Activated CD4-positive, alpha-beta T cell treated with anti-CD3 and anti-CD28 coated beads, Interleukin-2, amount 50 U/mL, for 16 hours (primary cell): ENCODE measurements at places on chromosomes 7 and 10.
A peak's percentile ranks its signal among the peaks of the same experiment; 100 is the strongest.

DNA sequence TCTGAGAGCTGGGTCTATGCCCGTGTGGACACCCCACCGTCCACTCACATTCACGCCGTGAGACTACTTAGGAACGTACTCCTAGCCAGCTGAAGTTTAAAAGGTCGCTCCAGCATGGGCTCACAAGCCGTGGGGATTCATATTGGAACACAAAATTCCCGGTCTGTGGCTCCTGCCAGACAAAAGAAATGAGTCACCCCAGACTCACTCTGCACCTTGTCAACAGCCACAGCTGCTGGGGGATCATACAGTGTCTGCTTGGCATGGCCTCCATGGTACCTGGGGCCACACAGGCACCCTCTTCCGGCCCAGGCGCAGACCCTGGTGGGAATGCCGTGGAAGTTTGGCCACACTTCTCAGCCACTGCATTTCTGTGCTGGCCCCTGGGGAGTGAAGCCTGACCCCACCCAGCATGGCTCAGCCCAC lies 228.4 kb downstream of the DNAJB6 start:
- no peak for DNase-seq

DNA sequence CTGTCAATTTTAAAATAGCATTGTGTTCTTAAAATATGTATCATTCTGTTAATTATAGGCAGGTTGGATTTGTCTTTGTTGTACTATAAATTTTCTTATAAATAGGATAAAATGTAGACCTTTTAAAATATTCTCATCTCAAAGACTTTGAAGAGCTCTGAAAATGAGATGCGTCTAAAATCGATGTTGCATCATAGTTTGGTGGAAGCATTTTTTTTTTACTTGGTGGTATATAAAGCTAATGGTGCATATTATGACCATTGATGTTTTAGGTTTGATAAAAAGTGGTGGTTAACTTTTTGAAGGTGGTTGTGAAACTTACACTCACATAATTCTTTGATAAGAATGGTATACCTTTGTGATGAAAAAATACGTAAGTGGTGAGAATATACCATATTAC lies 69.1 kb downstream of the ZNRF2 start:
- no peak for DNase-seq

GRCh38 chr7:14047709-14048399 lies 58.4 kb upstream of the ETV1 start:
- no peak for DNase-seq

GRCh38 chr7:92934096-92934495 lies 97.7 kb upstream of the CDK6 start:
- no peak for DNase-seq

- DNase-seq = no peak
Measured at GRCh38 chr10:33015761-33016547, 57.9 kb upstream of the ITGB1 start.

- no peak for DNase-seq
Measured at GRCh38 chr7:15043931-15044330, 141.4 kb upstream of the DGKB start.

DNA sequence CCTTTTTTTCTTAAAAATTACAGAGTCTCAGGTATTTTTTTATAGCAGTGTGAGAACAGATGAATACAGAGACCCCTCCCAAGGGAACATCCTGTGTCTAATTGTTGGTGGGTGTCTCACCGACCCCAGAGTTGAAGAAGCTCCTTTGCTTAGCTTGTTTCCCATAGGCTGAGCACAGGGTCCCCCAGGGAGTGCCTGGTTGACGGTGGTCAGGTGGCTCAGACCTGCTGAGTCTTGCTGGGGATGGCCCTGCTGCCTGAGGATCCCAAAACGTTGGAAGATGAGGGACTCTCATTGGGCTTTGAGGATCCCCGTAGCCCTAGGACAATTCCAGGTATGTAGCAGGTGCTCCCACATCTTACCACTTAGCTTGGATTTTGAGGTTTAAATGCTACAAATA lies 19.5 kb downstream of the SCART1 start:
- DNase-seq = no peak

DNA sequence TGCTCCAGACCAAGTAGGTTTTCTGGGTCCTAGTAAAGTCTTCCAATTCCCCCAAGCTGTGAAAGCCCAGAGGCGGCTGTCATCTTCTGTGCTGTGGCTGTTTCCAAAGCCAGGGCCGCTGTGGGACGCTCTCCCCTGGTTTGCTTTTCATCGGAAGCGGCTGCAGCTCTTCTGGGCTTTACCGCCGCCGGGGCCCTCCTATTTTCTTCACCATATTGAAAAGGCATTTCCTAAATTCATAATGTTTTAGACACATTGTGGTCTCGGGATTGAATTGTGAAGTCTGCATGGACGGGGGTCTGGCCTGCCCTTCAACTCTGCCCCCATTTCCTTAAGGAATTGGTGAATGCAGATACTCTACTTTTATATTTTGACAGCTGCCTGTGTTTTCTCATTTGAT lies 551.4 kb upstream of the MGMT start:
- no peak for DNase-seq

DNA sequence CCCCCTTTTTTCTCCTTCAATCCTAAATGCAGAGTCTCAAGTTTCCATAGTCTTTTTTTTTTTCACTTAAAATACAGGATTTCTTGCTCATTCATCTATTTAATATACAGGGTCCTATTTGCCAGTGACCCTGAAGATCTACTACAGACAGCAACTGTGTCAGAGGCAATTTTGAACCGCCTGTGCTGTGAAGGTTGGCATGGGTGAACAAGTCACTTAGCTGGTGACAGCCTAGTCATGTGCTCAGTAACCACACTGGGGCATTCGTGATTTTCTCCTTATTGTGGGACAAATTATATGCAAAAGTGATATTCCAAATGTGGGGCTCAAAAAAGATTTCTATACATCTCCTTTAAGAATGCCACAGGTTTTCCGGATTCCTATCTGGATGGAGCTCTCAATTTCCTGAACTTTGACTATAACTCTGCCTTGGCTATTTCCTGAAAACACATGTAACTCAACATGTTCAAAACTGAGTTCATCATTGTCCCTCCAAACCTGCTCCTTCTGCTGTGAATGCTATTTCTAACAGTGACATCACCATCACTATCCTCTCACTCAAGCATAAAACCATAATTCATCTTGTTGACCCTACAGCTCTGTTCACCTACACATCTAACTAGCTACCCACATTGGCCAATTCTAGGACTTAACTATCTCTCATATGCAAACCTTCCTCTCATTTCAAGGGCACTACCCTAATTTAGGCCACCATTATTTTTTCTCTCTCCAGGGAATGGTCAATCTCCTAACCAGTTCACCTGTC lies 36.7 kb downstream of the CDK6 start:
- no peak for DNase-seq

DNA sequence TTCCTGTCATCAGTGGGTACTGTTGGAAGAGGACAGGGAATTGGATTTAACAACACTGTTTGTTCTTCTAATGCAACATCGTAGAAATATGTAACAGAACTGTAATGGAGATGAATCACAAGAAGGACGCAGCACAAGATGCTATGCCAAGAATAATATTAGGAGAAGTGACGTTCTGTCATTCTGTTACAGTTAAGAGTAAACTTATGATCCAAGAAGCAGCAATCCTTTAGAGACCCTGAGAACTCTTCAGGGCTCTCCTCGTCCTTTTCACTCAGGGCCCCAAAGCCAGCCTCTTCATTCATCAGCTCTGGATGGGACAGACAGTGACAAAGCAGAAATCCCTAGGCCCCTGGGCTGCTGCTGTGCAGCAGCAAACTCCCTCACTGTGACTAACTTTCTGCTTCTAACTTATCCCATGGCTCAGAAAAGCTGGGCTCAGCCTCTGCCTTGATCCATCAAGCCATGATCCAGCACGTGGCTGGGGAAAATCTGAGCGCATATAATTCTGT lies 8.7 kb upstream of the IL6 start:
- DNase-seq = no peak

GRCh38 chr10:59175538-59176240 lies 754 bp upstream of the PHYHIPL start:
- DNase-seq = no peak

DNA sequence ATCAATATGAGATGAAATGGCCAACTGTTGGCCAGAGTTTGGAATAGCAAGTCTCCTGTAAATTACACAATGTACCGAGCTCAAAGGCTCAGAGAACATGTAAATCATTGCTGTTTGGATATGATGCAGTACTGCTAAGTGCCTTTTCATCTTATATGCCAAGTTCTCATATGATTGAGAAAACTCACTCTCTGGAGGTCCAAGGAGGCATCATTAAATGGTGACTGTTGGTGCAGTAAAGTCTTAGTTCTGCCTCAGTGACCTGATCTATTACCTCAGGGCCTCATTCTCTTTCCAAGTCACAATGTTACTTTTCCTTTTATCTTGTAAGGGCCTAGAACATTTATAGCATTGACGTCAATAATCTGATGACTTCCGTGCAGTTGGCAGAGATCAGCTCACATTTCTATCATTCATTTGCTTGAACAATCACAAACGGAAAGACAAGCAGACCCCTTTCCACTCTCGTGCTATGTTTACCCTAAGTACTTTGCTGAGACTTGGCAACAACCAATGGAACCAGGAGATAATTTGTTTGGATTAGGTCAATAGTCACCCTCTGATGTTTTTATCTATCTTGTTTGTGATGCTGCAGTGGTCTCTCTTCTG lies 32.6 kb upstream of the PDK4 start:
- DNase-seq = no peak

- DNase-seq = peak; percentile 25
Measured at GRCh38 chr7:33423646-33424020, 294.3 kb downstream of the BBS9 start.

- peak; percentile 2 for DNase-seq
Measured at GRCh38 chr7:152462995-152463708, 27.3 kb upstream of the KMT2C start.

GRCh38 chr7:7521259-7521658 lies 14.4 kb downstream of the COL28A1 start:
- peak; percentile 1 for DNase-seq

DNA sequence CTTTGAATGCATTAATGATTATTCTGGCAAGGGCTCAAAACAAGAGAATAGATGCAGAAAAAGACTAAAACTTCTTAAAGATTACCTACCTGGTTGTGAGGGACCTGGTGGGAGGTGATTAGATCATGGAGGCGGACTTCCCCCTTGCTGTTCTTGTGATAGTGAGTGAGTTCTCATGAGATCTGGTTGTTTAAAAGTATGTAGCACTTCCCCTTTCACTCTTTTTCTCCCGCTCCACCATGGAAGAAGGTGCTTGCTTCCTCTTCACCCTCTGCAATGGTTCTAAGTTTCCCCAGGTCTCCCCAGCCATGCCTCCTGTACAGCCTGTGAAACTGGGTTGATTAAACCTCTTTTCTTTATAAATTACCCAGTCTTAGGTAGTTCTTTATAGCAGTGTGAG lies 226.6 kb downstream of the ARHGAP12 start:
- DNase-seq = no peak

DNA sequence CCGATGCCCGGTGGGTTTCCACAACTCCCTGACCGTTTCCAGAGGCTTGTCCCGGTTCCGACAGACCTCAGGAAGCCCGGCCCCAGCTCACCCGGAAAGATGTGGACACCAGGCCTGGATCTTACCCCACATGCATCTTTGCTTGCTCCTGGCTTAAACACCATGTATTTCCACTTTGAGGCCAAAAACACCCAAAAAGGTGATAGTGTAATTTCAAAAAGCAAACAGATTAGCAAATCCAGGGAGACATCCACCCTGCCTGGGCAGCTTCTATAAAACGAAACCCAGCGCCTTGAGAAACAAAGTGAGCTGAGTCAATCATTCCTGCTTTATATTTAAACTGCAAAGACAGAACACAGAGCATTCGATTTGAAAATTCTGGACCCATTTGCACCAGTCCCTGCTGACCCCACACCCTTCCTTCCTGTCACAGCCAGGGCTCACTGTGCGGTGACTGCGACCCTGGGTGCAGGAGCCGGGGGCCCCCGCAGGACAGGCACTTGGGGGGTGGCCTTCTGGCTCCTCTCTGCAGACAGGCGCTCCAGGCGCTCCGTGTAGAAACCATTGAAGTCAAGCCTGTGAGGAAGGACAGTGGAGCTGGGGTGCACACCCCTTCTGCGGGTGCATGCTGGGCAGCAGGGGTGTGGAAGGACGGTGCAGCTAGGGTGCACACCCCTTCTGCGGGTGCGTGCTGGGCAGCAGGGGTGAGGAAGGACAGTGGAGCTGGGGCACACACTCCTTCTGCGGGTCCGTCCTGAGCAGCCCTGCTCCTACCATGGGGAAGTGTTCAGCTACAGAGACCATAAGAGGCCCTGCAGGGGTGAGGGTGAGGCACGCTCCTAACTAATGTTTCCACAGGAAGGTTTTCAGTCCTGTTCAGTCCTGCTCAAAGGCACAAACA lies 2.9 kb upstream of the ADAM8 start:
- DNase-seq = no peak

DNA sequence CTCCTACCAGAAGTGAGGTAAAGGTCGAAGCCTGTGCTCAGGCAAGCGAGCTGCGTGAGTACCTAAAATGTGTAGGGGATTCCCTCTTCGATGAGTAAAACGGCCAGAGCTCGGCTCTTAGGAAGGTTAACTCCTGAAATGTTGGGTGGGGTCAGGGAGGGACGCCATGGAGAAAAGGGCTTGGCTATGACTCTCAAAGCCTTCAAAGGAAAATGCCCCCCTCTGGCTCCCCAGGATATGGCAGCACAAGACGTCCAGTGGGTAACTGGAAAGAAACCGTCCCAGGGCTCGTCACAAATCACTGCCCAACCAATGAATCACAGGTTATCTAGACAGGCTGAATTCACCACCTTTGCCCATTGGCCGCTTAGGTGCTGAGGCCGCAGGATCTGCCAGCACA lies 58.0 kb downstream of the CALML3 start:
- no peak for DNase-seq

- peak; percentile 71 for DNase-seq
Measured at GRCh38 chr10:11270135-11270857, 252.6 kb downstream of the CELF2 start.

DNA sequence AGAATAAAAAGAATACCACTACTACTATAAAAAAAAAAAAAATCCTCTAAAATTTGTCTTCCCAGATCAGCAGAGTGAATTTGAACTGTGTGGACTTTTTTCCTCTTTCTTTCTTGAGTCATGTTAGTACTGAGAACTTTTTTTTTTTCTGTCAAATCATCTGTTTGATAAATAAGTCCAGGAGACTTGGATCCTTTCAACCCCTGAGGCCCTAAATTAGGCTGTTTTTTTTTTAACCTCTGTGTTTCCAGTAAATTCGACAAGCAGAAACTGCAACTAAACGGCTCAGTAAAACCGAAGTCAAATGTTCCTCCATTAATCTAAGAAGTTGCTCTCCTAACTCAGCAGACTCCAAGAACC lies 2.7 kb downstream of the MAP3K8 start:
- no peak for DNase-seq

GRCh38 chr7:87416682-87417587 lies 58.5 kb downstream of the ABCB4 start:
- peak; percentile 71 for DNase-seq

GRCh38 chr7:66140924-66141323 lies 26.3 kb downstream of the CRCP start:
- no peak for DNase-seq

DNA sequence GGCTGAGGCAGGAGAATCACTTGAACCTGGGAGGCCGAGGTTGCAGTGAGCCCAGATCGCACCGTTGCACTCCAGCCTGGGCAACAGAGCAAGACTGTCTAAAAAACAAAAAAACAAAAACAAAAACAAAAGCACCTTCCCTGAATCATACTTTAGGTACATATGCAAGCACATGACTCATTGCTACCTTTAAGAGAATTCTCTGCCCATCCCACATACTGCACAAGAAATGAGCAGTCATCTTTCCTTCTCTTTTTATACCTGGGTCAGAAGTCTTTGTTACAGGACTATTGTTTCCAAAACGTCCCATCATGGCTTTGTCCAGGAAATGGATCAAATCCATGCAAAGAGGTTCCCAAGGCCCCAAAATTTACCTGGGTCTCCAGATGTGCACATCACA lies 21.5 kb upstream of the AKR1B10 start:
- DNase-seq = no peak

- peak; percentile 47 for DNase-seq
Measured at GRCh38 chr10:112949875-112950507, at the start of gene TCF7L2. TSS of gene TCF7L2 (plus strand) at chr10:112950247. CDS start at chr10:112950757, 510 bp downstream.
